Cardiac muscle cell (in vitro differentiated cells and primary cell): ENCODE measurements at places on chromosomes 12 and 14. TPM values are rescaled to one million over a fixed set of nuclear protein-coding genes. Genes with fewer than 3 reads are reported as not detected.

GRCh38 chr12:13836099-13836498 is 145.3 kb downstream of the GRIN2B start:
- no peak for DNase-seq

GRCh38 chr12:65152012-65152411 is 17.4 kb upstream of the LEMD3 start:
- no peak for DNase-seq

GRCh38 chr12:46788072-46788887 is 37.5 kb downstream of the SLC38A4 start:
- DNase-seq = no peak

DNA sequence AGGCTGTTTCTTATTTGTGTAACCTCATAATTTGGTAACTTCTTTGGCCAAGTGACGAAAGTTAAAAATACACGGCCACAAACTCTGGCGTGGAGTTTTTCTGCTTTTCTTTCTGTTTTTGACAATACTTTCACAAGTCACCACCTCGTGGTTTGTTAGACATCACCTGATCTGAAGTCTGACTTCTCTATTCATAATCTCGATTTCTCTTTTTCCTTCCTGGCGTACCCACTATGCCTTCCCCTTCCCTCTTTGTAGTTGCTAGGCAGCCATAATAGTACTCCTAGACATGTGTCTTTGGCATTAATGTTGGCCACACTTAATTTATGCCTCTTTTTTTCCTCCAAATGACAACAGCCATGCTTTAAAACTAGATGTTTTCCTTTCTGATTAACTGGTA is 97.6 kb downstream of the POLR3B start:
- no peak for DNase-seq

Gene STON2
- total RNA-seq = 1.0 and 1.4 TPM in 2 replicates

- DNase-seq = no peak
These were observed 291.9 kb upstream of the RTL1 start for GRCh38 chr14:101195309-101195901.

Gene VAMP1
- total RNA-seq = 15.1 and 17.7 TPM in 2 replicates

DNA sequence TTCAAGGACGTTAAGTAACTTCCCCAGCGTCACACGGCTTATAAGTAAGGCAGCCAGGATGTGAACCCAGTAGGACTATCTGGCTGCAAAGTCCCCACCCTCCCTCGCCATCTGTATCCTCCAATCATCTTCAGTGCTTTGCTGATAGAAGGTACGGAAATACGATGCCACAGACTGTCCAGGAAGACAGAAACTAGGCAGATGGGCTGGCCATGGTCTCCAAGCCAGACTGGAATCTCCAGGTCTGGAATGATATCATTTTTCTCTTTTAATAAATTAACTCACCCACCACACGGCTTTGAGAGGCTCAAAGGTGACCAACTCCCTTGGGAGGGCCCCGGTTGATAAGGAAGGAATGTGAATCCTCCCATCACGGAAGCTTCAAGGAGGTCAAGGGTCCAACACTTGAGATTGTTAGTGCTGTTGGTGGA is 16.3 kb upstream of the BDKRB1 start:
- DNase-seq = no peak

DNA sequence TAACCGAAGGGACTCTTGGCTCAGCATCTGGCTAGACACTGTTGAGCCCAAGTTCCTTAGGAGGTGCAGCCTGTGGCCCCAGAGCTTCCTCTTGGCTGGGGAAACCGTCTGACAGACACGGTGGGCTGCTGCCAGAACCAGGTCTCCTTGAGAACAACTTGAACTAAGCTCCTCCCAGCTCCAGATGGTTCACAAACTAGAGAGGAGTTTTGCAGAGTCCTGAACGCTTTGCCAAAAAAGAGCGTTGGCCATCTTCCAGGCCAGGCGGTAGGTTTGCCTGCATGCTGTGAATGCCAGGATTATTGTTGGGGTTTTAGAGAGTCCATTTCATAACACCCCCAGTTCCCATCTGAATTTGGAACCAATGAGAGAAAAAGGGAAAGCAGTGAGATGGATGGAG is 399.8 kb downstream of the RGS6 start:
- DNase-seq = no peak
